Pulmonary artery endothelial cell (primary cell): ENCODE measurements at places on chromosomes 2 and 18.

- DNase-seq: no peak
Measured at GRCh38 chr2:217415316-217415715, 555.5 kb upstream of the TNP1 start.

DNA sequence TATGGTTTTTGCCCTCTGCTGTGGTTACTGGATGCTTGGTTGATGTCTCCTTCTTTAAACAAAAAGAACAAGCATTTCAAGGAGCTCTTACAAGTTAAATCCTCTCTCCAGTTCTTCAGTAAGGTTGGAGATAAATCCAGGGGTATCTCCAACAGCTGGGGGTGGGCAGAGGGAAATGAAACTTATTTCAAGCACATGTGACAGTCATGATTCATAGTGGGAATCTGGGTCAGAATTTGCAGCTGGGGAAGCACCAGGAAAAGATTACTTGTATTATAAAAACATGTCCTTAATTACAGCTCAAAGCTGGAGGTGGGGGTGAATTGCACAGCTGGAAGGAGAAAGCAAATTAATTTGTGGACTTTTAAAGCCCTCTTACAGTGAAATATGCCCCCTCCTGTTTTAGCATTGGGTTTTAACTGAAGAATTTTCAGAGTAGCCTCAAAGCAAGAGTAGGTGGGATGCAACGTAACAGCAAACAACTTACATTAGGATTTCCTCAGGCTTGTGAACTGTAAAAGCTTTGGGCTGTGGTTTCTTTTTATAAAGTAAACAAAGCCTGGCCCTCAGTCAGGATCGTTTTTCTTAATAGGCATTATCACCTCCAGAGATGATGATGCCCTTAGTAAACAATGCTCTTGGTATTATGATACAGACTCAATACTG, 596.4 kb downstream of the NYAP2 start:
- DNase-seq: no peak

DNA sequence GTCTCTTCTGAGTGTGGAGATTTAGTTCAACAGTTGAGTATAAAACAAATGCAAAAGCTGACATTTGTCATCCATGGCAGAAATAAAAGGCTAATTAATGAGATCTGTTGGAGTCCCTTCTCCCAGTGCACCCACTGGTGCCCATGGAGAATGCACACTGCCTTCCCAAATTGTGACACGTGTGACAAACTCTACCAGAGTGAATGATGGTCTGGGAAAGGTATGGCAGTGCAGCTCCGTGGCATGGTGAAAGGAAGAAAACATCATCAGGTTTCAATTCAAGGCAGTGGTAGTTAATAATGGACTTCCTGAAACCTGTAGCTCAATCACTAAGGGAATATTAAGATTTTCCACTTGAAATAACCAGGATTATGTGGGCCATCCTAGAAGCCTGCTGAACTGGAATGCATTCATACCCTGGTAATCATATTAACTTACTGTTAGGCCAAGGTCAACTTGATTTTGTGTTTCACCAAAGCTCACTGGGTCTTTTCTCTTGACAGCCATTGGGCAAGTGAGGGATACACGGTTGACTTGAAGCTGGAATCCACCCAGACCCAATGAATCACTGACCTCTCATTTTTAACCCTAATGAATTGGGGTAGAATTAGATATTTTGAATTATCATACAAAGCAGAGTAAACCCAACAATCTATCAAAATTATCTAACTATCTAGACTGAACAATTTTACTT, 167.6 kb downstream of the AFF3 start:
- no peak for DNase-seq

- no peak for DNase-seq
Measured at GRCh38 chr2:196088203-196088602, 19.6 kb upstream of the DNAH7 start.

- no peak for DNase-seq
Measured at GRCh38 chr2:59824314-59824713, 729.1 kb downstream of the BCL11A start.
